ENCODE measurements at places on chromosomes 3 and 15.

GRCh38 chr3:150747886-150748683, 14.9 kb downstream of the SIAH2 start:
- DNase-seq, result no peak

- DNase-seq, result no peak
Observed at GRCh38 chr15:48315041-48315440, 16.2 kb upstream of the DUT start.

GRCh38 chr15:77266708-77267386, 153.1 kb downstream of the PEAK1 start:
- no peak for DNase-seq

GRCh38 chr3:179460260-179460659, 9.0 kb upstream of the GNB4 start:
- DNase-seq, result no peak

GRCh38 chr3:178480274-178480673, 56.0 kb upstream of the KCNMB2 start:
- DNase-seq, result no peak

Measured in stimulated activated CD4-positive, alpha-beta T cell treated with anti-CD3 and anti-CD28 coated beads, Interleukin-15, amount 100 ng/mL, for 1 hour (primary cell).